ENCODE measurements at places on chromosomes 1 and 21.

GRCh38 chr1:63557365-63557987 lies 34.2 kb downstream of the EFCAB7 start:
- DNase-seq, result no peak

DNA sequence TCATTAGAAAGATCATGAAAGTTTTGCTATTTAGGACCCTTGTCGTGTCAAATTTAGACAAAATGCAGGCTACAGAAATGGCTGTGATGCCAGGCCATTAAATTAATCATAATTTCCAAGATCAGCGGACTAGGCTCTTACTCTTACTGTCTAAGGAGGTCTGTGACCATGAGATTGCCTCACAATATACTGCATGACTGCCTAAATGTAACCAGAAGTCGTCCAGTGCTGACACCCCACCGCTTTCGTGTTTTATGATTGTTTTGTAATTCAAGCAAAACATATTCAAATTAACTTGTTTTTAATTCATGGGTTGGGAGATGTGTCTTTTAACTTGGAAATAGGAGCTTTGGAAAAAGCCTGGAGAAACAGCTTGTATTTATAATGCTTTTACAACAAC lies 947.5 kb downstream of the BRINP3 start:
- DNase-seq, result no peak

GRCh38 chr1:246142320-246142893 lies 364.7 kb downstream of the SMYD3 start:
- no peak for DNase-seq

GRCh38 chr1:203080456-203080855 lies 5.4 kb downstream of the MYOG start:
- DNase-seq, result peak; percentile 12

- no peak for DNase-seq
Measured at GRCh38 chr1:84603941-84604830, 29.9 kb upstream of the CTBS start.

- no peak for DNase-seq
Measured at GRCh38 chr1:219081943-219082925, 91.4 kb upstream of the LYPLAL1 start.

GRCh38 chr1:8031176-8031785 lies 5.2 kb upstream of the ERRFI1 start:
- no peak for DNase-seq

DNA sequence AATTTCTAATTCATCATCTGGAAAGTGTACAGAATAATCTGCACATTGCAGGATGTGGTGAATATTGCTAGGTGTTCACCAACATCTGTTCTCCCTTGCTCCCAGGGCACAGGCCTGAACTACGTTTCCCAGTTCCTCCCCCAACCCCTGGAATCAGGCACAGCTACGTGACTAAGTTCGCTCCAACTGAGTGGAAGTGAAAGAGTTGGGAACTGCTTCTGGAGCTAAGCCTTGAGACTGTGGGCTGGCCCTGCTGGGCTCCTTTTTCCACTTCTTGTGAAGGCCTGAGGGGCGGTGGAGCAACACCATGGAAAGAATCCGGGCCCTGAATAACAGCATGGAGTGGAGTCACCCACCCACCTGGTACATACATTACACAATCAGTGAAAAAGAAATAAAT lies 534.6 kb downstream of the SMYD3 start:
- DNase-seq, result no peak

GRCh38 chr21:36126621-36127110 lies 8.2 kb upstream of the CBR3 start:
- DNase-seq, result no peak

- DNase-seq, result no peak
Measured at GRCh38 chr1:61370177-61370912, 288.0 kb downstream of the NFIA start.

GRCh38 chr1:58783090-58783992 lies 506 bp downstream of the JUN start:
- peak; percentile 78 for DNase-seq

DNA sequence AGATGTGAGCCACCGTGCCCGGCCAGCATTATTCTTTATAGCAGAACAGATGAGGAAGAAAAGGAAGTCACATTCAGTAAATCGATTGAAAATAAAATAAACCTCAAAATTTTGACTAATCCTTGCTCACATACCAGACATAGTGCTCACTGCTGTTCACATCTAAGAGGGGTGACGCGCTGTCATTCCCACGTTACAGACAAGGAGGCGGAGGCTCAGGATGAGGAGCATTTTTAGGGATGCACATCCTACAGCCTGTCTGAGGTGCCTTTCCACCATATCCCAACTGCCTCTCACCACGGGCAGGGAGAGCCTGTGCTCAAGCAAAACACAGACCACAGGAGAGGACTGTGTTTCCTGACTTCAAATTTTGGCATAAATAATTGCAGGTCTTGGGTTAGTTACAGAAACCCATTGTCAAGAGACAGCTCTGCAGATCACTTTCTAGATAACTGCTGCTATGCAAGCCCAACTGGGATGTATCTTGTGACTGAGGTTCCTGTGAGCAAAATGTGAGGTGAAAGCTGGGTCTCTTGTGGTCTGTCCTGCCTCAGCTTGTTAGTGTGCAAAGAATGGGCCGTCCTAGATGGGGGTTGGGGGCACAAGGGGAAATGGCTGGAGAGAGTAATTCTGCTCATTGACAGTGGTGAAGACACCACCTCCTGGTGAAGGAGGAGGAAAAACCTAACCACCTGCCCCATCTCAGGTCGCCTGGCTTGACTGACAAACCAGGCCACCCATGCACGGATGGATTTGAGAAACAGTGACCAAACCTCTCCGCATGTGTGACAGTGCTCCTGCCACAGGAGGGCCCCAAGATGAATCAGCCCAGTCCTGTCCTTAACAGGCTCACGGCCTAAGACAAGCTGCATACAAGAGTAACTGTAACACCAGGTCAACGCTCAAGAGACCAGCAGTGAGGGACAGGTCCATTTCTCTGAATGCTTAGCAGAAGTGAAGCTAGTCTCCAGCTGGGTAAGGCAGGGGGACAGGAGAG lies 8.2 kb downstream of the TNN start:
- DNase-seq, result no peak

GRCh38 chr1:104190821-104191220 lies 441.1 kb downstream of the AMY1C start:
- no peak for DNase-seq

GRCh38 chr1:15674386-15675159 lies 9.5 kb upstream of the PLEKHM2 start:
- DNase-seq, result no peak

GRCh38 chr1:167668108-167668507 lies 38.1 kb downstream of the RCSD1 start:
- DNase-seq, result no peak

- no peak for DNase-seq
Measured at GRCh38 chr1:201636510-201636971, 97.6 kb downstream of the NAV1 start.

DNA sequence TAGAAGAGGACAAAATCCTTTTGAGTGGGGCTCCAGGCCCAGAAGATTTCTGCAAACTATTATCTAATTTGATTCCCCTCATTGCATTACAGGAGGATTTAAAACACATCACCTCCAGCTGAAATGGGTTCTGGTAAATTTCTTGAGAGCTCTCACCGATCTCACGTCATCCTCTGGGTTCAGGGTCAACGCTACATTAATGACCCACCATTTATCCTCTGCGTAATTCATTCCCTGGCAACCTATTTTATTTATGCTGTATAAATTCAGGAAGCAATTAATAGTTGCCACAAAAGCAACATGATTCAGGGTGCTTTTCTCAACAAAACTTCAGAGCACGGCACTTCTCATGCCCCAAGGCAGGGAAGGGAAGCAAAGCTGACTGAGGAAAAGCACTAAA lies 38.9 kb downstream of the LMX1A start:
- DNase-seq, result no peak

GRCh38 chr1:160204526-160205241 lies 500 bp upstream of the PEA15 start:
- DNase-seq, result no peak

GRCh38 chr1:213658457-213658856 lies 329.3 kb upstream of the PROX1 start:
- no peak for DNase-seq

- peak; percentile 48 for DNase-seq
Measured at GRCh38 chr21:22342889-22343288, 1344.7 kb downstream of the NCAM2 start.

DNA sequence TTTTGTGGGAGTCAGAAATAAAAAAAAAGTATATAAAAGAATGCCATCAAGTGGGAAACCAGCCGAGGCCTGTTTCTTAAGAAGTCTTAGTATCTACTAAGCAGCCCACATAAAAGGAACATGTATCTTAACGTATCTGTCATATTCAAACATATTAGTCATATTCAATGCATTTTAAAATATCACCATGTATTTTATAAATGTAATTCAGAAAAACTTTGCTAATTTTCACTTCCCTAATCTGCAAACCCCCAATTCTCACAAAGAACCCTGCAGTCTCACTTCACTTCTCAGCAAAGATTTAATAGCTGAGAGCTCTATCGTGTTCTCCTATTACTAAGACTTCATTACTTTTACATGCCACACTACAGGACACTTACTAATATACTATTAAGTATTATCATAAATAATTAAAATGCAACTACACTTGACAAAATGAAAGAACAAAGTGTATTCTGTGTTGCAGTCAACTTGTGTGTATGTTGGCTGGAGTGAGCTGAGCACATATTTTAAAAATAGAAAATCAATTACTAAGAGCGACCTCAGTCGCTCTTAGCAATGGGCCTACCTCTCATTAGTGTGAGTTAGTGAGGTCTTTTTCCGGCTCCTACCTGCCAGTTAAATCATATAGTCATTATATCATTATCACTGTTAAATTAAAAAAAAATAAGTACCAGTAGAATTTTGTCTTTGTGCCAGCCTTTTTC lies 484.3 kb downstream of the LMO4 start:
- no peak for DNase-seq

GRCh38 chr1:206800411-206800810 lies 28.1 kb upstream of the IL10 start:
- DNase-seq, result no peak

- DNase-seq, result peak; percentile 43
Measured at GRCh38 chr1:24849672-24850295, 80.3 kb downstream of the RUNX3 start.

Data from right hindlimb (tissue), 1 donor.